Stimulated activated CD8-positive, alpha-beta memory T cell treated with anti-CD3 and anti-CD28 coated beads, Interleukin-7, amount 100 ng/mL, for 1 hour (primary cell): ENCODE measurements at places on chromosomes 1 and 21.

- no peak for DNase-seq
Observed at GRCh38 chr1:100316622-100317021, 35.7 kb upstream of the CDC14A start.

- no peak for DNase-seq
Observed at GRCh38 chr1:214404154-214404553, 123.2 kb downstream of the SMYD2 start.

DNA sequence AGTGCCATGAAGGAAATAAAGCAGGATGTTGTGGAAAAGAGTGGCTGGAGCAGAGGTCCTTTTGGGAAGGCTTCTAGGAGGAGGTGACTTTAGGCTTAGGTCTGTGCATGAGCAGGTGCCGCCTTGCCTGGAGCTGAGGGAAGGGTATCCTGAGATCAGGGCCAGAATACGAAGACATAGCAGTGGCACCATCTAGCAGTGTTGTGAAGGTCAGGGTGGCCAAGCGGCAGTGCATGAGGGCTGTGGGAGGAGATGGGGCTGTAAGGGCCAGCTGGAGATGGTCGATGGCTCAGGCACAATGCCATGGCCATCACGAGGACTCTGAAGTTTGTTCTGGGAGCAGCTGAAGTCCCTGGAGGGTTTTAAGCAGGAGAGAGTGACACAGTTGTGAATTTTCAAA lies 219.5 kb downstream of the PTPRU start:
- no peak for DNase-seq

DNA sequence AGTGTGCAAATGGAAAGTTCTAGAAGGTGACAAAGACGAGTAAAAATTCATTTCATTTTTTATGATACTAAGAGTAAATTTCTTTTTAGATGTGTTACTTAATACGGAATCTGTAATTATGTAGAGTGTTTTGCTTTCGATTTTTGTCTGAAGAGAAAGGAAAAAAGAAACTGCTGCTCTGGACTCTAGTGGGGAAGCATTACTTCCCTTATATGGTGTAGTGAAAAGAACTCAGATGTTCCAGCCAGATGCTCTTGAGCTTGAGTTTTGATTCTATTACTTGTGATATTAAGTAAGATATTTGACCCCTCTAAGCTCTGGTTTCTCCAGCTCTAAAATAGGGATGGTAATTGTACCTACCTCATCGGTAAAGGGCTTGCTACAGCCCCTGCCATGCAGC lies 12.2 kb upstream of the GPR161 start:
- DNase-seq: no peak

DNA sequence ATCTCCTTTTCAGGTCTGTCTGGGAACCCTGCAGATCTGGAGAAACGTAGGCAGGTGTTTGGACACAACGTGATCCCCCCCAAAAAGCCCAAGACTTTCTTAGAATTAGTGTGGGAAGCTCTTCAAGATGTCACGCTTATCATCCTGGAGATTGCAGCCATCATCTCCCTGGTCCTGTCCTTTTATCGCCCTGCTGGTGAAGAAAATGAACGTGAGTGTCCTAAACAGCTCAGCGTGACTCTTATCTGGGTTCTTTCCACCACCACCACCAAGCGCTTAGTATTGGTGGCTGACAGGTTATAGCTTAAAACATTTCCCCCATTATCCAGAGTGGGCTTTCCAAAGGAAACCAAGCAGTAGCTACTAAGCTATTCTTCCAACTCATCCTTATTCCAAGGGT lies 66.8 kb upstream of the LAX1 start:
- DNase-seq: no peak

DNA sequence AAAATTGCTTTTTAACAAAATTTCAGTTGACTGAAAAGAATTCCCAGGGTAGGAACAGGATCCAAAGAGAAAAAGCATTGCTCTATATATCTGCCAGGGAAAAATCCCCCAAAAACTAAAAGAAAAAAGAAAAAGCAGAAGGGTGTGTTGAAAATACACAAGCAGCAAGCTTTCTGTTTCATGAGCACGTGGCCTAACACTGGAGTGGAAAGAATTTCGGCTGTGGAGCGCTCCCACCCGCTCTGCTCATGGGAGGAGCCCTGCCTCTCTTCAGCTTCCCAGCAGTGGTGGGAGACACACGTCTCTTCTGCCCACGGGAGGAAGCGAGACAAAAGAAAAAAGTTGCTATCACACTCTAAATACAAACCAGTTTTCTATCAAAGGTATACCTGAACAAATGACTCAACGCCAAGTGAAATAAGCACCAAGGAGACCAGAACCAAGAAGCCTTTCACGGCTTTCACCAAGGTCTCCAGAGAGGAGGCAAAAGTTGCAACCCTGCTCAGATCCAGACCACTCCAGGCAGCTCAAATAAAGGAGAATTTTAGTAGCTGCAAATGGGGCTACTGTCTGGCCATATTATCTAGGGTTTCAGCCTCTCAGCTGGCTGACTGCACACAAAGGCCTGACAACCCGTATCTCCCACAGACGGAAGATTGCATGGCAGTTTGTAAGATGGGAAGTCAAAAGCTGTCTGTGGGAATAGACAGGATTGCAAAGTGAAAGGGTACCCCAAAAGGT lies 29.5 kb upstream of the ZNF496 start:
- no peak for DNase-seq

- no peak for DNase-seq
Observed at GRCh38 chr21:37130971-37131370, 57.9 kb downstream of the TTC3 start.

DNA sequence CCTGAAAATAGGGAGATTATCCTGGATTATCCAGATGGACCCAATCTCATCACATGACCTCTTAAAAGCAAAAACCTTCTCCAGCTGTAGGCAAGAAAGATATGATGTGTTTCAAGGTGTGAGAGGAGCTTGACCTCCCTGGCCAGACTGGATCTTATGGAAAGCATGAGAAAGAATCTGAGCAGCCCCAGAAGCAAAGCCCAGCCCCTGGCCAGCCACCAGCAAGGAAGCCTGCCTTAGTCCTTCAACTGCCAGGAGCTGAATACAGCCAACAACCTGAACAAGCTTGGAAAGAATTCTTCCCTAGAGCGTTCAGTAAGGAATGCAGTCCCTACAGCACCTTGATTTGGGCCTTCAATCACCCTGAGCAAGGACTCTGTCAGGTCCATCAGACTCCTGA lies 375.0 kb upstream of the CHRM3 start:
- no peak for DNase-seq

GRCh38 chr21:34885626-34886239 lies 163.4 kb downstream of the RUNX1 start:
- no peak for DNase-seq

DNA sequence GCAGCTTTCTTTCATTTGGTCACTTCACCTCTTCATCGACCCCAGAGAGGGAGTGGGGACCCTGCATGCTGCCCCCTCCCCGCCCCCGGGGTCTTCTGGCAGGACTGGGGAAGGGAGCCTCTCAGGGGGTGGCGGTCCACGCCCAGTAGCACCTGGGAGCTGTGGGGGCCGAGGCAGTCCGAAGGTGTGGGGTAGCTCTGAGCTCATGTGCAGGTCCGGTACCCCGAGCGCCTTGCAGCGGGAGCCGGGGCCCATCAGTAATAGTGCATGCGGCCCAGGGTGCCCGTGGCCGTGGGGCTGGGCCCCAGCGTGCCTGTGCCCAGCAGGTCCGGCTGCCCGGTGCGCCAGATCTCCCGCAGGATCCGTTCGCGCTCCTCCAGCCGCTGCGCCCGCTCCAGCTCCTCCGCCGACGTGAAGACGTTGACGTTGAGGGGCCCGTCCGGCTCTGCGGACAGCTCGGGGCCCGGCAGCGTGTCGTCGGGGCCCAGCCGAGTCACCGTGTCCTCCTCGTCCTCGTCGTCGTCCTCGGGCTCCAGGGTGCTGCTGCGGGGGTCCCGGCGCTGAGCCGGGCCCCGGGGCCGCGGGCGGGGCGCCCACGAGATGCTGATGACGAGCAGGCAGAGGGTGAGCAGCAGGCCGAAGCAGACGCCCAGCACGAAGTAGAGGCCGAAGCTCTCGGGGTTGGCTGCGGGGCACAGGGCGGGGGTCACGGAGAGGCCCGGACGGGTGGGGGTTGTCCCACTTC lies 1.2 kb downstream of the EVA1B start:
- no peak for DNase-seq

GRCh38 chr21:29893687-29894086 lies 46.1 kb downstream of the GRIK1 start:
- no peak for DNase-seq

DNA sequence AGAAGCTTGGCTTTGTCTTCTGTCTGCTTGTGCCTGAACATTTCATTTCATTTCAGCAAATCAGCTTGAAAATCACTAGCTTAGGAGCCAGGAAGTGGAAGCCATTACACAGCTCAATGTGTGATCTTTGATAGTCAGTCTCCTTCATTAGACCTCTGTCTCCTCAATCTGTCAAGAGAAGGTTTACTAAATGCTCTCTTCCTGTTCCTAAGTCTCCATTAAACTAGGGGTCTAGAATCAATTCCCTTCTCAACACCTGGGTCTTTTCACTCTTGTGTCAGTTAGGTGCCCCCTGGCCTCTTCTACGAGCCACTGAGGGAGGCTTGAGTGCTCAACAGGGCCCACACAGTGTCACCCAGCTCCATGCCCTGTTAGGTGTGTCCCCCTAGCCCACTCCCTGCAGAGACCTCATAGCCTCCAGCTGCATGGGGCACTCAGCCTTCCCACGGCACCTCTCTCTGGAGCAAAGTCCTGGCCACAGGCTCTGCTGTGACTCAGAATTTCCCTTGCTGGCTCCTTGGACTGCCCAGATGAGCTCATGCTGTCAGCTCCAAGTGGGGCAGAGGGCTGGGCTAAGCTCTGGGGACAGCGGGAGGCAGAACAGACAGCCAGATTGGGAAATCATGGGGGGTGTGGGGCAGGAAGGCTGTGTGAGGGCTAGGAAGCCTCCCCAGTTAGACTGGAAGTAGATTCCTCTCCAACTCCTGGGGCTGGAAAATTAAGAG lies 115.7 kb upstream of the IPO9 start:
- DNase-seq: no peak

DNA sequence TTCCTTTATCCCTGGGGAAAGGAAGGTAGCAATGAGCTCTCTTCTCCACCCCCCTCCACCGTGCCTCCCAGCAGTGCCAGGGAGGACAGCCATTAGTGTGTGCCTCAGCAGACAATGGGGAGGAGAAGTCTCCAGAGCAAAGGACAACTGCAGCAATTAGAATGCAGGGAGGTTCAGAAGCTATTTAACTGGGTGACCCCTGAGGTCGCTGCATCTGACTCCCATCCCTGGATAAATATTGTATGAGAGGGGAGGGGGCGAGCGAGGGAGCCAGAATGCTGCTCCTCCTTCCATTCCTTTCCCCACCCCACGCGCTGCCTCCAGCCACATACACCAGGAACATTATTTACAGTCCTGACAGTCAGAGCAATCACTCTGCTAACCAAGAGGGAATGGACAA lies 59.0 kb downstream of the ERI3 start:
- DNase-seq: no peak
